ENCODE measurements at places on chromosomes 3 and 15. TPM values are rescaled to one million over a fixed set of nuclear protein-coding genes. Genes with fewer than 3 reads are reported as not detected.
A peak's percentile ranks its signal among the peaks of the same experiment; 100 is the strongest.

DNA sequence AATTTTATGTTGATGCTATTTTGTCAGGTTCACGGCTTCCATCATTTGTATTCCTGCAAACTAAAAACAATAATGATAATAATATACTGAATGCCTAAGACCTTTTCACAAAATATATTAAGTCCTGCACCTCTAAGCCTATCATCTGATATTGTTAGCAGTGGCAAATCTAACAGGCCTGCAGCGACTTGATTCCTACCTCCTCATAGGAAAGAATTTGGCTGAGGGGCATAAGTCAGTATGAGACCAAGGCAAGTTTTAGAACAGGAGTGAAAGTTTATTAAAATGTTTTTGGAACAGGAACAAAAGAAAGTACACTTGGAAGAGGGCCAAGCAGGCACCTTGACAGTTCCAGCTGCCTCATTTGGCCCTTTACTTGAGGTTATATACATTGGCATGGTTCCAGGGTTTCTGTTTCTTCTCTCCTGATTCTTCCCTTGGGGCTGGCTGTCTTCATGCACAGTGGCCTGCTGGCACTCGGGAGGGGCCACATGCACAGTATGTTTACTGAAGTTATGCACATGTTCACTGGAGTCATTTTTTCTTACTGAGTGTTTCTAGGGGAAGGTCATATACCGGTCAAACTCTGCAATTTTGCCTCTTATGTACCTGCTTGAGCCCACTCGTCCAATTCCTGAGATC is 418.1 kb downstream of the EPHA6 start:
- no peaks in the 10 kb centered on the region for H3K27me3 ChIP-seq
- H3K36me3 ChIP-seq, result no peaks in the 10 kb centered on the region
- no peak overlapping the region for H3K4me3 ChIP-seq
- no peak overlapping the region for H3K27ac ChIP-seq
- DNase-seq, result no peak

GRCh38 chr3:71288269-71288930 is 295.1 kb downstream of the FOXP1 start:
- H3K27me3 ChIP-seq, result no peaks in the 10 kb centered on the region
- H3K4me3 ChIP-seq, result no peak overlapping the region
- no peaks in the 10 kb centered on the region for H3K4me1 ChIP-seq

DNA sequence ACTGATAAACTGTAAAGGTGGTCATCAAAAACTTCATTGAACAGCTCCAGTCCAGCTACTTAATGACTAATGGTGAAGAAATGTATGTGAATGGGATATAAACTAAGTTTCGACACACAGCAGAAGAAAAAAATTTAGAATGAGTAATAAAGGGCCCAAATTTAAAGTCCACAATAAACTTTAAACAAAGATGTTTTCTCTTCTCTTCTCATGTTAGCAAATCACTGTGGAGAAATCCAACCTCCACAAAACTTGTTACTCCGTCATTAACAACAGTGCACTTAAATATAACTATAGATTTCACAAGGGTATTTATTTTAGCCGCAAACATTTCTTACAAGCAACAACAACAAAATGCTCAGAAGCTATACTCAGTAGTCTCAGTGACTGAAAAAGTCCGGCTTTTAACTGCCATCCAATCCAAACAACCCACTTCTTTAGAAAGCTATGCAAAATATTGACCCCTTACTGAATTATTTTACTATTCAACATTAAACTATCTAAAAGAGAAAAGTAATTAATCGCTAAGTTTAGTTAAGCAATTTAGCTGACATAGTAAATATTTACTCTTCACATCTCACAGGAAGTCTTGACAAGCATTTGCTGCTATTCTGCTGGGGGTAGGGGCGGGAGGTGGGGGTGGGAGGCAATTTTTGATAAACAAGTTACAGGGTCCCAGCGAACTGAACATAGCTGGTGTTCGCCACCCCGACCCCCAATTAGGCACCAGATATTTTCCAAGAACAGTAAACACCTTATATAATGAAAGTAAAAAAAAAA is 2.4 kb downstream of the IGF2BP2 start:
- H3K27me3 ChIP-seq, result no peaks in the 10 kb centered on the region
- H3K4me1 ChIP-seq, result peaks cover 35% of the 10 kb centered on the region
- H3K27ac ChIP-seq, result peak overlapping the region; percentile 92

DNA sequence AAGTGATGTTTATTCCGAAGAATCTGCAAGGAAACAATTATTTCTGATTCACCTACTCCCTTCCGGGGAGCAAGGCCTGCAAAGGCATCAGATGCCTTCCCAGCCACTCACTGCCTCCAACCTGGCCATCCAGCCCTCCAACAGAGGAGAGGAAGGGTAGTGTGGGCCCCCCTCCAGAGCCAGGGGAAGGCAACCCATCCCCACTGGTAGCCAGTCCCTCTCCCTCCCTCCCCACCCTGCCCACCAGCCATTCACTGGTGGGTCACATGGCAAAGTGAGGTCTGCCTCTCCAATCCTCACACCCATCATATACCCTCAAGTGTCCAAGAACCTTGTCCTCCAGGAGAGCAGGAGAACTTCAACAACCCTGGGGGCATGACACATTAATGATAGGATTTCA is 2.4 kb upstream of the VIPR1 start:
- H3K27me3 ChIP-seq, result peaks cover 26% of the 10 kb centered on the region
- peaks cover 21% of the 10 kb centered on the region for H3K4me1 ChIP-seq
- no peak overlapping the region for H3K27ac ChIP-seq

- DNase-seq, result peak; percentile 88
- H3K27ac ChIP-seq, result peak overlapping the region; percentile 35
- peaks cover 11% of the 10 kb centered on the region for H3K4me1 ChIP-seq
- H3K36me3 ChIP-seq, result no peaks in the 10 kb centered on the region
- no peaks in the 10 kb centered on the region for H3K27me3 ChIP-seq
These were observed 15.0 kb upstream of the PLD1 start for GRCh38 chr3:171825222-171825828.

UNC13C gene
- total RNA-seq, result 0.18 TPM

HYAL1 gene
- total RNA-seq, result 0.27 TPM

- peak overlapping the region; percentile 66 for H3K4me3 ChIP-seq
- H3K36me3 ChIP-seq, result no peaks in the 10 kb centered on the region
- H3K27me3 ChIP-seq, result no peaks in the 10 kb centered on the region
- peaks cover 17% of the 10 kb centered on the region for H3K4me1 ChIP-seq
- H3K27ac ChIP-seq, result no peak overlapping the region
- no peak for DNase-seq
These were observed 66.2 kb downstream of the KLF13 start for GRCh38 chr15:31392761-31393401.

GRCh38 chr3:80771085-80771484 is 990.4 kb downstream of the GBE1 start:
- no peaks in the 10 kb centered on the region for H3K27me3 ChIP-seq
- no peak overlapping the region for H3K27ac ChIP-seq
- DNase-seq, result no peak
- no peaks in the 10 kb centered on the region for H3K36me3 ChIP-seq

DNA sequence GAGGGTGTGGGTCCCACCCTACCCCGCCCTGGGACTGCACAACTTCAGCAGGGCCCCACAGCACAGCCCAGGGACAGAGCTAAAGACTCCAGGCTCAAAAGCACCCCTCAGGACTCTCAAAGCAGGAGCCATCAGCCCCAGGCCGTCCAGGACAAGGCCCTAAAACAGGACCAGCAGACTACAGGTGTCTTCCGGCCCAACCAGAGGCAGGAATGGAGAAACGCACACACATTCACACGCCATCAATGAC is 26.1 kb downstream of the ATRIP start:
- peak; percentile 75 for DNase-seq
- H3K27ac ChIP-seq, result peak overlapping the region; percentile 97
- H3K27me3 ChIP-seq, result no peaks in the 10 kb centered on the region
- peaks cover under 1% of the 10 kb centered on the region for H3K36me3 ChIP-seq
- H3K4me1 ChIP-seq, result peaks cover 8% of the 10 kb centered on the region

NR2E3 gene
- total RNA-seq, result not detected

DNA sequence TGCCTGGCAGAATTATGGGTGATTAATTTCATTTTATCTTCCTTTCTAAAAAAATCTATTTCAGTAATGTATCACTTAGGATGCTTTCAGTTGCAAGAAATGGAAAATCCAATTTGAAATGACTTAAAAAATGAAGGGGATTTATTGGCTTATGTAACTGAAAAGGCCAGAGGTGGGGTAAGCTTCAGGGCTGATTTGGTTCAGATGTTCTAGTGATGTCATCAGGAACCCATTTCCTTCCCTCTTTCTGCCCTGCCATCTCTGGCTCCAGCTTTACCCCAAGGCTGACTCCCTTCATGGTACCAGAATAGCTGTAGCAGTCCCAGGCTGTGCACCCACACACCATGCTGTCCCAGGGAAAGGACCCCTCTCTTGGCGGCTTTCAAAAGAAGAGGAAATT is 18.5 kb upstream of the REC114 start:
- no peaks in the 10 kb centered on the region for H3K36me3 ChIP-seq
- H3K4me3 ChIP-seq, result no peak overlapping the region
- H3K4me1 ChIP-seq, result no peaks in the 10 kb centered on the region

DNA sequence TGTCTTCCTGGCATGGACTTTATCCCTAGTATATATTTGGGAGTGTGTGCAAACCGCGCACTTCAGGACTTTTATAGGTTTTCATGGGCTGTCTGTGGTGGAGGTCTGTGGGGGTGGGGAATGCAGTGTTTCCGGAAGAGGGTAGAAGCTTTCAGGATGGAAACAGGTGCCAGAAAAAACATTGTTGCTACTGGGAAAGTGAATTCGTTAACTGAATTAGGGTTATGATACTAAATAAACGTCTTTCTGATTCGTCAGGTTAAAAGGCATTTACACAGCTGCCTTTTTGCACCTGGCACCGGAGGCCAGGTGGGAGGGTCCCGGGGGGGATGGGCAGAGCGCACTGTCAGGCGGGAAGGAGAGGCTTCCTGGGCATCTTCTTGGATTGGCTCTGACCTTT is 62.1 kb downstream of the SLCO3A1 start:
- no peak overlapping the region for H3K4me3 ChIP-seq
- no peak for DNase-seq
- no peaks in the 10 kb centered on the region for H3K4me1 ChIP-seq
- H3K27me3 ChIP-seq, result no peaks in the 10 kb centered on the region
- H3K36me3 ChIP-seq, result no peaks in the 10 kb centered on the region

C3orf85 gene
- not detected for total RNA-seq

GRCh38 chr15:59124261-59124660 is 19.3 kb downstream of the CCNB2 start:
- DNase-seq, result no peak
- H3K36me3 ChIP-seq, result peaks cover 13% of the 10 kb centered on the region
- no peaks in the 10 kb centered on the region for H3K4me1 ChIP-seq
- no peaks in the 10 kb centered on the region for H3K27me3 ChIP-seq
- no peak overlapping the region for H3K27ac ChIP-seq

GRCh38 chr3:73433687-73434086 is 191.1 kb downstream of the PDZRN3 start:
- no peaks in the 10 kb centered on the region for H3K36me3 ChIP-seq
- H3K4me3 ChIP-seq, result no peak overlapping the region
- H3K27me3 ChIP-seq, result peaks cover 3% of the 10 kb centered on the region

DNA sequence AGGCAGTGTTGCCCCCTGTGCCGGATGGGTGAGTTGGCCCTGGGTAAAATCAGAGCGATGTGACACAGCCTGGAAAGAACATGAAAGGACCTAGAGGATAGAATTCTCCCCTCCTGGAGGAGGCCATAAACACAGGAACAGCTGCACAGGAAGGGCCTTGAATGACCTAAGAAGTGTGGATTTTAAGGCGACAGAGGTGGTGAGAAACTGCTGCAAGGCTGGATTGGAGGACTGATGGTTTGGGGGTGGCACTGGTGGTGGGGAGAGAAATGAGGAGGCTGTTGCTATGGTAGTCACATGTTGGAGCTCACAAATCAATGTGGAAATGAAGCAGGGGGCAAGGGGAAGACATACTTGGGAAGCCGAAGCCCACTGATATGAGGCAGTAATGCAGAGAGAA is 13.8 kb downstream of the XIRP1 start:
- DNase-seq, result peak; percentile 37
- H3K4me1 ChIP-seq, result peaks cover 19% of the 10 kb centered on the region
- H3K27me3 ChIP-seq, result no peaks in the 10 kb centered on the region
- H3K4me3 ChIP-seq, result peak overlapping the region; percentile 70

DNA sequence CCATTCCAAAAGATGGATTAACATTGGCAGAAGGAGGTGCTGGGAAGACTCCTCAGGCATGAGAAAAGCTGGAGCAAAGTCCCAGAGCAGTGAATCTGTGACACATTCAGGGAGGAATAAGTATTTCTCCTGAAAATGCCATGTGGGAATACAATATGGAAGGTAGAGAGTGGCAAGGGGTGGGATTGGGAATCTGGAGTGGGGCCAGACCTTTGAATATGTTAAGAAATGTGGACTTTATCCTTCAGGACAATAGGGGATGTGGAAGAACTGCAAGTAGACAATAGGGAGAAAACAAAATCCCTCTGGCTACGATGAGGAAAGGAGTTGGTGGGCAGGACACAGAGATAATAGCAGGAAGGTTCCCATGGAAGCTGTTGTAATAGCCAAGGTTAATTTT is 305.6 kb upstream of the TGFBR2 start:
- H3K27me3 ChIP-seq, result no peaks in the 10 kb centered on the region
- H3K4me1 ChIP-seq, result no peaks in the 10 kb centered on the region
- no peak for DNase-seq

- no peaks in the 10 kb centered on the region for H3K27me3 ChIP-seq
- H3K4me3 ChIP-seq, result no peak overlapping the region
- no peak for DNase-seq
- no peak overlapping the region for H3K27ac ChIP-seq
These were observed 24.0 kb upstream of the SLC6A6 start for GRCh38 chr3:14378415-14378814.

- no peak overlapping the region for H3K4me3 ChIP-seq
- H3K36me3 ChIP-seq, result no peaks in the 10 kb centered on the region
- no peak overlapping the region for H3K27ac ChIP-seq
- H3K27me3 ChIP-seq, result no peaks in the 10 kb centered on the region
- no peak for DNase-seq
- H3K4me1 ChIP-seq, result no peaks in the 10 kb centered on the region
These were observed 111.9 kb downstream of the RAP2B start for GRCh38 chr3:153273767-153274435.

- no peak overlapping the region for H3K4me3 ChIP-seq
- H3K36me3 ChIP-seq, result no peaks in the 10 kb centered on the region
- H3K4me1 ChIP-seq, result peaks cover 3% of the 10 kb centered on the region
- no peak for DNase-seq
- H3K27me3 ChIP-seq, result no peaks in the 10 kb centered on the region
These were observed 187.9 kb downstream of the MECOM start for GRCh38 chr3:169475576-169475975.

GRCh38 chr3:44976002-44976815 is at the start of the genes EXOSC7 and ZDHHC3:
Gene EXOSC7 (plus strand): TSS chr3:44976244. CDS start chr3:44976278, 34 bp downstream.
Gene ZDHHC3 (minus strand): TSS chr3:44976174. CDS start chr3:44959436, 16,738 bp downstream.
- peaks cover 12% of the 10 kb centered on the region for H3K4me1 ChIP-seq
- H3K4me3 ChIP-seq, result peak within 1 kb of the TSS; percentile 93
- peak; percentile 72 for DNase-seq
- H3K27ac ChIP-seq, result peak within 1 kb of the TSS; percentile 88
- no peaks in the 10 kb centered on the region for H3K36me3 ChIP-seq

DNA sequence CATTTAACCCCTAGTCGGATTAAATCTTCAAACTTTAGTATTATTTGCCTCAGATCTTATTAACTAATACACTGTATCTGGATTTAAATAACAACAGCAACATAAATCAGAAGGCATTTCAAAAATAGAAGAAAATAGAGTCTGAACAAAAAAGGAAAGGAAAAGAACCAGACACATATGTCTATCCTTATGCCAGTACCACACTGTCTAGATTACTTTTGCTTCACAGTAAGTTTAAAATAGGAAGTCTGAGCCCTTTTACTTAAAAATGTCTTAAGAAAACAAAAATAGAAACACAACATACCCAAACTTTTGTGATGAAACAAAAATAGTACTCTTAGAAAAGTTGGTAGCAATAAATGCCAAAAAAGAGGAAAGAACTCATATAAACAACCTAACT is 1615.8 kb downstream of the SI start:
- no peaks in the 10 kb centered on the region for H3K4me1 ChIP-seq
- DNase-seq, result no peak
- H3K27me3 ChIP-seq, result no peaks in the 10 kb centered on the region
- H3K36me3 ChIP-seq, result no peaks in the 10 kb centered on the region
